ENCODE measurements at places on chromosomes 12 and 14.

GRCh38 chr12:80752464-80752863, 35.8 kb downstream of the MYF5 start:
- DNase-seq: peak; percentile 22

GRCh38 chr14:75200451-75200850, 24.0 kb upstream of the TMED10 start:
- DNase-seq: no peak

GRCh38 chr14:95153866-95154265, 3.5 kb downstream of the DICER1 start:
- DNase-seq: no peak

DNA sequence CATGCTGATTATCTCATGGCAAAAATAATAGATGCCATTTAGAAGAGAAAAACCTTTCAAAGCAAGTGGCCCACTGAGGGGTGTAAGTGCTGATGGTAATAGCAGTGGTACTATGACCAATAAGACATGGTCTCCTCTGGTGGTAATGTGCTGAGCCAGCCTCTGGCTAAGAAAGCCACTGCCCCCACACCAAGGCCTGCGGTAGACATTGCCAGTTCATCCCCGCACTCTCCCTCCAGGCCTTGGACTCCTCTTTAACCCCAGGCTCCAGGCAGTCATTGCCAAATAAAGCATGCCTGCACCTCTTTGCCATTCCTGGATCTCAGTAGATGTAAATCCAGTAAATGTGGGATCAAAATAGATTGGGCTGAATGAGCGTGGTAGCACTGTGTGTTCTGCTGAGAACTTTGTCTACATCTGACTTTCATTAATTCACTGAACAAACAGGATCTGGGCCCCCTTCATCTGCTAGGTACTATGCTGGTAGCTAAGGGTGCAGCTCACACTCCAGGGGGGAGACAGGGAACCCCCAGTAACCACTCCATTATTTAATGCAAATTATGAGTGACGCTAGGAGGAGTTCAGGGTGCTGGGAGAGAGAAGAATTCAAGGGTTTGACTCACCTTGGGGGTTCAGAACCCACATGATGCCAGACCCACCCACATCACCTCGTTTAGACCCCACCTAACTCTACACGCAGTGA, 89.3 kb downstream of the BCL11B start:
- no peak for DNase-seq

GRCh38 chr14:97411938-97412612, 614.9 kb downstream of the VRK1 start:
- DNase-seq: peak; percentile 30

DNA sequence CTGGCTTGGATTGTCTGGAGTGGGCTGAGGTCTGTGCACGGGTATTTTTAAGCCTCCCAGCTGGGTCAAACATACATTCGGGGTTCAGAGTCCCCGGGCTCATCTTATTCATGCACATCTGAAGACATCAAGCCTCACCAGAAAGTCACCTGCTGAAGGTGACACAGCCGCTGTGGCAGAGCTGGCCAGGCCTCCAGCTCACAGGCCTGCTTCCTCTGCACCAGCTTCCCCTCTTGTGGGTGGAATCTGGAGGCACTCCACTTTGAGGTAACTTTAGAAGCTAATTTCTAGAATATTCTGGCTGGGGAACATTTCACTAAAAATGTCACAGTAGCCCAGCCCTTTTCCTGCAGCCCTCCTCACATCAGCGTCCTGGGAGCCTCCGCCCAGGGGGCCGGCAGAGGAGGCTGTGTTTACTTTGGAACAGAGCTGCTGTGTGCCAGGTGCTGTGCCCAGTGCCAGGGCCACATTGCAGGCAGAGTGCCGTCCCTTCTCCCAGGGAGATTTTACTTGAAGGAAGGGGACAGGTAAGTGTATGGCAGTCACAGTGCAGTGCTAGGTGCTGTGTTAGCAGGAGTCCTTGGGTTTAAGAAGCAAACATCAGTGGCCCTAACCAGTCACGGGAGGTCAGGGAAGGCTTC, 62.2 kb downstream of the TSPAN11 start:
- DNase-seq: no peak

GRCh38 chr12:72323881-72324280, 51.7 kb downstream of the TRHDE start:
- DNase-seq: peak; percentile 26

- DNase-seq: peak; percentile 9
Measured at GRCh38 chr14:29629839-29630238, 297.8 kb downstream of the PRKD1 start.

DNA sequence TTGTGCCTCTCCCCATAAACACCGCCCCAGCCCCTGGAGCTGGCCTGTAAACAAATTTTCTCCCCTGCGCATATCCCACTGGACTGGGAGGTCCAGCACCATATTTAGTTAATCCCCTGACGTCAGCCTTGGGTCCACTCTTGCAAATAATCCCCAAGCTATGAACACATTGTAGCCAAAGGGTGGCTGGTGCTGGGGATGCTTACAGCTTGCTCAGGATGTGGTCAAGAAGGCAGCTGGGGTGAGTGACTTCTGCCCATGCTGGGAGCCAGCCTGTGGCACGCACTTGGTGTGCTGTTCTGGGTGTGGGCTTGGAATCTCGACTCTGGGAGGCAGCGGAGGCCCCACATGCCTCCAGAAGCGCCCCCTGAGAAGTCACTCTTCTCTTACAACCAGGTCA, 32.1 kb downstream of the CMKLR1 start:
- DNase-seq: peak; percentile 55

DNA sequence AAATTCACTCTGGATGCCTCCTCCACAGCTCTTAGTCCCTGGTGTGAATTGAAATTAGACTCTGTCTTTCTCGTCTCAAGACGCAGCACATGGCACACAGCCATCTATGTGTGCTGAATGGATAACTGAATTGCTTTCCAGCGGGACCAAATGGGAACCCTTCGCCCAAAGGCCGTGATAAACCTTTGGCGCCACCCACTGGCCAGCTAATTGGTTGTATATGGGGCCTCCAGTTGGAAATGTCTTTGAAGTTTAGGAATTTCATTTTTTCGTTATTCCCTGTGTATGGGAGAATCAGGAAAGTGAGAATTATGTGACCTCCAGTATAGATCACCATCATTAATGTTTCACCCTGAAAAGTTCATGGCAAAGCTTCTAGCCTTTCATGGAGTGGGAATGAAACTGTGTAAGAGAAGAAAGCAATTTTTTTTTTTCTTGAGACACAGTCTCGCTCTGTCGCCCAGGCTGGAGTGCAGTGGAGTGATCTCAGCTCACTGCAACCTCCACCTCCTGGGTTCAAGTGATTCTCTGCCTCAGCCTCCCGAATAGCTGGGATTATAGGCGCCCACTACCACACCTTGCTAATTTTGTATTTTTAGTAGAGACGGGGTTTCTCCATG, 9.8 kb upstream of the HSP90AA1 start:
- DNase-seq: peak; percentile 79

- DNase-seq: no peak
Measured at GRCh38 chr12:72974954-72975555, 702.9 kb downstream of the TRHDE start.

- DNase-seq: peak; percentile 20
Measured at GRCh38 chr12:55974308-55974730, 441 bp downstream of the RAB5B start.

GRCh38 chr14:105150368-105151083, 18.1 kb downstream of the JAG2 start:
- no peak for DNase-seq

DNA sequence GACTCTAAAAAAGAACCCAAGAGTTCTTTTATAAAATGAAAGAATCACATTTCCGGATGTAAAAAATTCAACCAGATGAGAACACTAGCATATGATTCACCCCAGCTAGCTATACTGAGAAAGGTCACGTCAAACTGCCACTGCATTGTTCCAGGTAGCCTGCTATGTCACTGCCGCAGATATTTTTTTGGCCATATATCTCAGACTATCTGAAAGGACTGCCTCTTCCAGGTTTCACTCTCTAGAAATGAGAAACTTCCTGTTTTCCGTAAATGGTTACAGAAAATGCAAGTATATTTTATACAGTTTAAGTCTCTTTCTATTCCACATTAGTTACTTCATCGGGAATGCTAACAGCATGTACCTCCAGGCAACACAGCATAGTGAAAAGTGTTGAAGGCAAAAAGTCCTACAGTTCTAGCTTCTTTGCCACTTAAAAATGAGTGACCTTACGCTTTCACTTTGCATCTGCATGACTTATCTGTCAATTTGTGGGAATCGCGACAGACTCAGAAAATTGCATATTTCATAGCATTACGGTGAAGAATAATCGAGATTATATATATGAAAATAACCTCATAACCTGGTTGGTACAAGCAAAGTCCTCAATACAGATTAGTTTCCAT, 105.2 kb downstream of the MED13L start:
- DNase-seq: no peak

GRCh38 chr12:121733849-121734248, 21.3 kb downstream of the TMEM120B start:
- DNase-seq: no peak

DNA sequence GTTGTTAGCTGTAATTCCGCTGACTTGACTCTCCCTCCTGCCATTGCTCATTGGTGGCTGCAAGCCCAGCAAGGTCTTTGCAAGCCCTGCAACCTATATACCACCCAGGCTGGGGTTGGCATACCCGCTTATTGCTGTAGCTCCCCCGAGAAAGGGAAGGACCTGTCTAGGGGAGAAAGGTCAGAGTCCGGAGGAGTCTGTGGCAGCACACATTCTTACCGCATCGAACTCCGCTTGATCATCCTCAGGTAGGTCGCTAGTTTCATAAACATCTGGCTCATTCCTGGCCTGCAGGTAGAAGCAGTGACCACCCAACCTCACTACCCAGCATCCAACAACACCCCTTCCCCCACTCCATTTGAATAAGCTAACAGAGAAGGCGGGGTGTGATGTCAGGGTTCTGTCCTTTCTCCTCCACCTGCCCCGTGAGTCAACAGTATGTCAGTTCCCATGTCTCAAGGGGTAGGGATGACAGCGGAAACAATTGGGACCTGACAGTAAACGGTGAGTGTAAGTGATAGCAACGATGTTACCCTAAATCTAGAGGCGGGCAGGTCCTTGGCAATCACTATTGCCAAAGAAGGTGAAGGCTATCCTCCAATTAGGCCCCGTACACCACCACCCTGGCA, 1.1 kb downstream of the DCTN2 start:
- DNase-seq: no peak

- DNase-seq: no peak
Measured at GRCh38 chr12:94536040-94536965, 76.6 kb upstream of the CEP83 start.

DNA sequence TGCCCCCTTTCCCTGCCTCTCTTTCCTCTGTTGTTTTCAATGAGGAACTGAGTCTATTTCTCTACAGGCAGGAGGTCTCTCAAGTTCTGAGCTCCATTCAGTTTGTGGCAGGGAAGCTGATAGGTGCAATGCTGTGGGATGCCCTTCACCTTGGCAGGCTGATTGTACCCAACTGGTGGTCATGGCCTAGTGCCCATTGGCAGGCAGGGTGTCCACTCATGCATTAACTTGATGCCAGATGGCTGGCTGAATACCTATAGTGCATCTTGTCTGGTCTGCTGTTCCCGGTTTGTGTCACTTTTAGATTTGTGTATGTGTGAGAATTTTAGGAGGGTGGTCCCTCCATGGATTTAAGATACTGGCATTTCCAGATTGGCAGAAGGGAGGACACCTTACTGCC, 20.0 kb upstream of the ITGA5 start:
- DNase-seq: no peak

DNA sequence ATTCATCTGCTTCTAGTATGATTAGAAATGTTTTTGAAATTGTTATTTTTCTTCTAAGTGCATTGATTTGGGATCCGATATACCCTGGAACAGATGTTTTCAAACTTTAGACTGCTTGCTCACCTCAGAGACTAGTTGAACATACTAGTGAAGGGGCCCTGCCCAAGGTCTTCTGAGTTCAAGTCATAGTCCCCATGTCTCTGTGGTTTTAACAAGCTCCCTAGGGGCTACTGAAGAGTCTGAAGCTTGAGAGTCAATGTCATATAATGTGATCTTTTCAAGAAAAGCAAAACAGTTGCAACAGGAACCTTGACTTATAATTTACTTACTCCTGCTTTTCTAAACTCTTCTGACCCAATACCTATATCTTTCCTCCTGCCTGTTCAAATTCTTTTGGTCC, 7.5 kb upstream of the UBE2N start:
- no peak for DNase-seq

- DNase-seq: no peak
Measured at GRCh38 chr12:113184098-113184899, 979 bp downstream of the DDX54 start.

DNA sequence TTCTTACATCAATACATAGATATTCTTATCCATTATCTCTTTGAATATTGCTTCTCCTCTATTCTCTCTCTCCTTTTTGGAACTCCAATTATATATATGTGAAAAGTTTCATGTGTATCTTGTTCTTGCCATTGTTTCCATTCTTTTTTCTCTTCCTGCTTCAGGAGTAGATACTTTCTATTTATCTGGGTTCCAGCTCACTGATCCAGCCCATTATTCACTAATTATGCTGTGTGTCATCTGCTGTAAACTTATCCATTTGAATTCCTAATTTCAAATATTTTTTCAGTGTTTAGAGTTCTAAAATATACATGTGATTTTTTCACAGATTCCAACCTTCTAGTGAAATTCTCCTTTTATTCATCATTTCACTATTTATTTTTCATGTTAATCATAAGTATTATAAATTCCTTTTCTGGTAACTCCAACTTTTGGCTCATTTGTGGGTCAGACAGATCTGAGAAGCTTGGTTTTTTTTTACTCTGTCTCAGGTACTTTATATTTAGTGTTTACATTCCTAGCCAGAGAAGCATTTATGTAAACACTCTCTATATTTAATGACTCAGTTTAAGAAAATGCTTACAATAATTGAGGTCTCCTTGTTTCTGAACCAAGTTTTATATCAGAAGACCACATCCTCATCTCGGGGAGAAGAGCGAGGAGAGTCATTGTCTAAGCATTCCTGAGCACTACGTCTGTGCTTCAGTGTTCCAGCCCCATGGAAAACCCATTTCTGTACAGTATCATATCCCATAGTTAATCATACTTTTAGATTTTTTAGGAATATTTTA, 15.9 kb upstream of the AMIGO2 start:
- peak; percentile 92 for DNase-seq

- DNase-seq: peak; percentile 89
Measured at GRCh38 chr12:109951136-109951535, 45.0 kb downstream of the GIT2 start.

- peak; percentile 13 for DNase-seq
Measured at GRCh38 chr12:25677232-25677937, 124.3 kb upstream of the LMNTD1 start.

Data from fibroblast of skin of scalp (primary cell).